ENCODE measurements at places on chromosomes 16 and 17.

- DNase-seq = no peak
These were observed 7.8 kb downstream of the CCDC200 start for GRCh38 chr17:43220511-43221125.

- no peak for DNase-seq
These were observed 238.3 kb downstream of the CCDC182 start for GRCh38 chr17:57506774-57507127.

DNA sequence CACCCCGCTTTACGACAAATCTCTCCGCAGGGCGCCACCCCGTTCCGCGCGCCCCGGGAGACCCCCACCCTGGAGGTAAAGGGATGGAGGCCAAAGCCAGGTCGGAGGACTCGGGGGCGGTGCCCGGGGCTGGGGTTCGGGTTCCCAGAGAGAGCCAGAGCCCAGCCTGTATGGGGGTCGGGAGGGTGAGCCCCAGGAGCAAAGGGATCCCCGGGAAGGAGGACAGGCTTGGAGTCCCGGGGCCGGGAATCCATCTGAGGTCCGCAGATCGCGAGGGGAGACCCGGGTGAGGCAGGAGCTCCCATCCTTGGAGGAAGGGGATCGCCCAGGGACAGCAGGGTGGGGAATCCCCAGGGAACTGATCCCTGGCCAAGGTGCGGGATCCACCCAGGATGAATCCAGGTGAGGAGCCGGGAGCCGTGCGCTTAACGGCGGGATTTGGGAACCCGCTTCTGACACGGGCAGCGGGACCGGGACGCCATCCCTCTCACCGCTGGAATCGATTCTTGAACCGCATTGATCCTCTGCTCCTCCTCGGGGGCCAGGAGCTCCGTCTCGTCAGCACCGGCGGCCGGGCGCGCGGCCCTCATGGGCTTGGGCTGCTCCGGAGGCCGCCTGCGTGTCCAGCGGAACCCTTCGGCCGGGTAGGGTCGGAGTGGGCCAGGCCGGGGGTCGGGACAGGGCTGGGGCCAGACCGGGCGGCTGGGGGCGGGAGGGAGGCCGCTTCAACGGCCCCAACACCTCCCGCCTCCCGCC, at the start of gene MMD:
Gene MMD, minus strand, starts transcription at position 657 of the 756 bp plus-strand sequence. Its CDS starts 140 bp downstream, at position 517.
- peak; percentile 69 for DNase-seq

DNA sequence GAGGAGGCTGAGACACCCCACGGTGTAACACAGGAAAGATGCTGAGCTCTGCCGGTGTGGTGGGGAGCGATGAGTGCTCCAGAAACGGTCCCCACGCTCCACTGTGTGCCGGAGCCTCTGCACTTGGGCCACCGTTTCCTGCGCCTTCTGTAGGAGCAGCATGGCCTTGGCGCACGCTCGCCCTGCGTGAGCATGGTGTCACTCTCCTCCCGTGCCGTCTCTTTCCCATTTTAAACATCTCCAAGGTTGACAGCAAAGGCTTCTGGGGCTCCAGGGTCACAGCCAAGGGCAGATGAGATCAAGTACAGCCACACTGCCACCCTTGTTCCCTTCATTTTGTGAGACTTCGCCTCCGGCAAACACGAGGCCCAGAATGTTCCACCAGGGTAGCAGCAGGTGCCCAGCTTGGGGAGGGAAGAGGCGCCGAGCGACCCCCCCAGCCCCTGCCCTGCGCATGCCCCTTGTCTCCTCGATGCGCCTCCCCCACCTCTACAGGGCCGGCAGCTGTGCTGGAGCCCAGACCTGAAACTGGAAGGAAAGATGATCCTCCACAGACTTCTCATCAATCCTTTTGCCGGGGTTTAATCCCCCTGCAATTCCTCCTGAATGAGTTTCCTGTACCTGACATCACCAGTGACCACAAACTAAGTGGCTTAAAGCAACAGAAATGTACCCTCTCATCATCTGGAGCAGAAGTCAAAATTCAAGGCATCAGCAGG, 19.9 kb upstream of the OSGIN1 start:
- DNase-seq = no peak

GRCh38 chr17:59533694-59534093, 31.7 kb upstream of the DHX40 start:
- DNase-seq = no peak

DNA sequence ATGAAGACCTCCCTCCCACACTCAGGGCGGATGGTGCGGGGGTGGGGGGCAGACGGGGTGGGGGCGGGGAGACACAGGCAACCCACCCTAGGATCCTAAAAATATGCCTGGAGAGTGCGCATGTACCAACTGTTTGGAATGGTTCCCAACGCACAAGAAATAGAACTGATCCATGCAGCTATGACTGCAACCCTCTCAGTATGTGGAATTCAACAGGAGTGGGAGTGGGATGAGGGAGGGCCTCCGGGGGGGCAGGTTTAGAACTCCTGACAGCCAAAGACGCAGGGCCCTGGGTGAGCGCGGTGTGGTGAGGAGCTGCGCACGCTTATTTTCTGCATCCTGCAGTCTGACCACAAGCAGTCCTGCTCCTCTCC, 1.1 kb upstream of the P2RX5 start:
- DNase-seq = no peak

GRCh38 chr17:77417575-77417974, 276.8 kb downstream of the SEC14L1 start:
- no peak for DNase-seq

DNA sequence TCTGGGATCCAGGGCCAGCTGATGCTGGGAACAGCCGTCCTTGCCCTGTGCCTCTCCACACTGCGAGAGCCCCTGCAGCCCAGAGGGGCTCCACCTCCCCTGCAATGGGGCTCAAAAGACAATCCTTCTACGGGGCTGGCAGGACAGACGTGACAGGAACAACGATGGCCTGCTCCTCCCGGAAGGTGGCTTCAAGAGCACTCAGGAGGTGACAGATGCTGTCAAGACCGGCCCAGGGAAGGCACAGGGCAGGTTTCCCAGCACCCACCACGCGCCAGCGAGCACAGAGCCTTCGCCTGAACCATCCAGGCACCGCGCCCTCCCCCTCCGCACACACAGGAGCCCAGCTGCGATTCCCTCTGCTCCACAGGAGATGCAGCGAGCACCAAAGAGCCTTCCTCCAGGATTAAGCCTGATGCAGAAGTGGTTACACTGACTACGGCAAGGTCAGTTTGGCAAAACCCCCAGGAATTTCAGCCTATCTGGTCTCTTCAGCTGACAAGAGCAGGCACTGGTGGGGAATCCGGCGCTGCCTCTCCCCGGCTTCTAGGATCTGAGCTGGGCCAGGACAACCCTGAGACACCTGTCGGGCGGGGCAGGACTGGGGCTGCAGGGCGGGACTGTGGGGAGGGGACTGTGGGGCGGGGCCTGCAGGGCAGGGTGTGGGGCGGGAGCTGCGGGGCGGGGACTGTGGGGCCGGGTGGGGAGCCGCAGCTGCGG, 103.4 kb downstream of the ZNF778 start:
- DNase-seq = no peak

- DNase-seq = no peak
These were observed 152.1 kb upstream of the PLCG2 start for GRCh38 chr16:81627024-81627423.

DNA sequence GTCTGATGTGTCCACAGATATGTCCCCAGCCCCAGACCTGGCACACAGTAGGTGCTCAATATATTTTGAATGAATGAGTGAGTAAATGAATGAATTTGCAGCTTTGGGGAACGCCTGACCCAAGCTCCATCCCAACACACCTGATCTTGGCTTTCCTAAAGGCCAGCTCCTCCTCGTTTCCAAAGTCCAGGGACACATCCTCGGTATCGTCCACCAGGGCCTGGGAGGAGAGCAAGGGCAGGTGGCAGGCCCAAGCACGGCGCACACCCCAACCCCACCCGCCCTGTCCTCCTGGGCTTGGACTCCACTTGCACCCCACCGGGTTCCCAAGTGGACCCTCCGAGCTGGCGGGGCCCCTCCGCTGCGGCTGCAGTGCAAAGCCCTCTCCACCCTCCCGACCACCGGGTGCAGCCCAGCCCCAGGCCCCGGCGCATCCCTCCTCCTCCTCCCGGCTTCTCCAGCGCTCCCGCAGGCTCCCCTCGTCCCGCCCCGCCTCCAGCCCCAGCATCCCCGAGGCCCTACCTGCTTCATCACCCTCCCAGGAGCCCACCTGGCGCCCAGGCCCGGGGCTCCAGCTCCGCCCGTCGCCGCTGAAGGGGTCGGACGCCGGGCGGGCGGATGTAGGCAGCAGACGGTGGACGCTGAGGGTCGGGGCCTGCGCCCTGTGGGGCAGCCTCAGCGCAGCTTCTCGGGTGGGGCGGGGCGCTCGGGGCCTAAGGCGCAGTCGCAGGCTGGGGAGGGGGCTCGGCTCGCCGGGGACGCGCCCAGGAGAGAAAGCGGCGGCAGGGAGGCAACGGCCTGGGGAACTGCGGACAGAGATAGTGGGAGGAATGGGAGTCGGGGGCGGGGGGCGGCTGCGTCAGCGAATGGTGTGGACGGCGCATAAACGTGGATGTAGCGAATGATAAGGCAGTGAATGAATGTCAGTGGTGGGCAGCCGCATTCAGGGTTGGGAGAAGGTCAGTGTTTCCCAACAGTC, at the start of gene TVP23A:
Gene TVP23A, minus strand, starts transcription at position 832 of the 979 bp plus-strand sequence. Its CDS starts 301 bp downstream, at position 531.
- peak; percentile 72 for DNase-seq

- DNase-seq = no peak
These were observed 72.0 kb downstream of the FTO start for GRCh38 chr16:53775821-53776431.

GRCh38 chr16:80733407-80733806, 71.0 kb downstream of the CDYL2 start:
- DNase-seq = no peak

DNA sequence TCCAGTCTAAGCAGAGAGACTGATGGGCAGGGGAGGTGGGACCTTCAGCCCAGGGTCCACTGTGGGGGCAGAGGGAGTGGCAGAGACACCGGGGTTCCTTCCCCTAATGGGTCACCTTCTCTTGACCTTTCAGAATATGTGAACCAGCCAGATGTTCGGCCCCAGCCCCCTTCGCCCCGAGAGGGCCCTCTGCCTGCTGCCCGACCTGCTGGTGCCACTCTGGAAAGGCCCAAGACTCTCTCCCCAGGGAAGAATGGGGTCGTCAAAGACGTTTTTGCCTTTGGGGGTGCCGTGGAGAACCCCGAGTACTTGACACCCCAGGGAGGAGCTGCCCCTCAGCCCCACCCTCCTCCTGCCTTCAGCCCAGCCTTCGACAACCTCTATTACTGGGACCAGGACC, 2.8 kb downstream of the MIEN1 start:
- DNase-seq = no peak

DNA sequence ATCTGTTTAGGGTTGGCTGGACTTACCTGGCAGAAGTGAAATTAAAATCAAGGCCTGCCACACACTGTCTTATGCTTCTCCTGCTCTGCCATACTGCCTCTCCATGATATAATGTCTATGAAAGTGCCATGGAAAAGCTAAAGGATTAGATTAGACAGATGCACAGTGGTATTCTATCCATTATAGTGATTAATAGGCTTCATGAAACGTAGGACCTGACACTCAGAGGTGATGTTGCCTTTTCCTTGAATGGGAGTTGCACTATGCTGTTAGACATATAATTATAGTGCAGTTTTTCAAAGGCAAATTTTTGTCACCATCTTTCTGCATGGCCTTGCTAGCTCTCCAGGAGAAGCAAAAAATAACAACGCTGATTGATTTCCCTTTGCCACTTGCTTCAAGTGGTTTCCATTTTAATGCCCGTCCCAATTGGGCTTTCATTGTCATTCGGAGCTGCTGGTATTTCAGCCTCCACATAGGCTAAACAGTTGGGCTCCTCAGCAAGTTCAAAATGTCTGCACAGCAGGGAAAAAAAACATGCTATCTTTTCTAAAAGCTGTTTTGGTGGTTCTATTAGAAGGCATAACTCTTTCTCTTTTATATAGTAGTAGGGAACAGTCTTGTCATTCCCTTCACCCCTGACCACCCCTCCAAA, 502.8 kb upstream of the GOT2 start:
- DNase-seq = no peak

GRCh38 chr16:65185241-65185778, 63.4 kb upstream of the CDH11 start:
- DNase-seq = no peak

DNA sequence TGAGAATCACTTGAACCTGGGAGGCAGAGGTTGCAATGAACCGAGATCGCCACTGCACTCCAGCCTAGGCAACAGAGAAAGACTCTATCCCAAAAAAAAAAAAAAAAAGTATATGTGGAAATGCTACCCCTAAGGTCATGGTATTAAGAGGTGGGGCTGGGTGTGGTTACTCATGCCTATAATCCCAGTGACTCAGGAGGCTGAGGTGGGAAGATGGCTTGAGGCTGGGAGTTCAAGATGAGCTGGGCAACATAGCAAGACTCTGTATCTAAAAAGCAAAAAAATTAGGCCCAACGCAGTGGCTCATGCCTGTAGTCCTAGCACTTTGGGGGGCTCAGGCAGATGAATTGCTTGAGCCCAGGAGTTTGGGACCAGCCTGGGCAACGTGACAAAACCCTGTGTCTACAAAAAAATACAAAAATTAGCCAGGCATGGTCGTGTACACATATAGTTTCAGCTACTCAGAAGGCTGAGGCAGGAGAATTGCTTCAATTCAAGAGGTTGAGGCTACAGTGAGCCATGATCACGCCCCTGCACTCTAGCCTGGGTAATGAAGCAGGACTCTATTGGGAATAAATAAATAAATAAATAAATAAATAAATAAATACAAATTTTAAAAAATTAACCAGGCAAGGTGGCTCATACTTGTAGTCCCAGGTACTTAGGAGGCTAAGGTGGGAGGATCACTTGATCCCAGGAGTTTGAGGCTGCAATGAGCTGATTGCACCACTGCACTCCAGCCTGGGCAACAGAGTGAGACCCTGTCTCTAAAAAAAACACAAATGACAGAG, 32.3 kb upstream of the NUFIP2 start:
- no peak for DNase-seq

DNA sequence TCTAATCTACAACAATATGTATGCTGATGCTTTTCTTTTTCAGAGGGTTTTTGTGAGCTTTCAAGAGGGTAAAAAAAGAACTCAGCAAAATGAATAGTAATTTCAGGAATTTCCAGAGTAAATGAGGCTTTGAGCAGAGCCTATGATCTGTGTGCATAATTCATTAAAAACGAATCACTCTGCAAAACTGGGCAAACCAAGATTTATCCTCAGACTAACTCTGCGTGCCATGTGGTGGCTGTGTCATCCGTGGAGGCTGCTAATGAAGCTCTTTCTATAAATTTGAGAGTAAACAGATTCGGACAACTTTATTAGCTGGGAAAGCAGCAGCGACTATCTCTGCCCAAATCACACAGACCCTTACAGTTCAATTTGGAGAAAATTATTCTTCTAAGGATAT, 83.8 kb downstream of the FOXL1 start:
- DNase-seq = no peak

- peak; percentile 88 for DNase-seq
These were observed at the start of gene SECTM1 for GRCh38 chr17:82333279-82334171. Gene SECTM1, minus strand, starts transcription at chr17:82333766. Its CDS starts 6,526 bp downstream, at chr17:82327240.

- no peak for DNase-seq
These were observed 121.9 kb upstream of the GSE1 start for GRCh38 chr16:85491058-85491771.

GRCh38 chr17:77420095-77420803, 279.5 kb downstream of the SEC14L1 start:
- DNase-seq = no peak

GRCh38 chr17:51045621-51046020, 75.0 kb downstream of the SPAG9 start:
- no peak for DNase-seq
